Endothelial cell of umbilical vein (primary cell): ENCODE measurements at places on chromosomes 12 and 14. TPM values are rescaled to one million over a fixed set of nuclear protein-coding genes. Genes with fewer than 3 reads are reported as not detected.

The HOXC11 gene
- not detected in 2 replicates for polyA plus RNA-seq

The C1S gene
- 0.16 and 0.32 TPM in 2 replicates for polyA plus RNA-seq

- DNase-seq: no peak
These were observed 649.3 kb downstream of the GALC start for GRCh38 chr14:87343652-87344051.

DNA sequence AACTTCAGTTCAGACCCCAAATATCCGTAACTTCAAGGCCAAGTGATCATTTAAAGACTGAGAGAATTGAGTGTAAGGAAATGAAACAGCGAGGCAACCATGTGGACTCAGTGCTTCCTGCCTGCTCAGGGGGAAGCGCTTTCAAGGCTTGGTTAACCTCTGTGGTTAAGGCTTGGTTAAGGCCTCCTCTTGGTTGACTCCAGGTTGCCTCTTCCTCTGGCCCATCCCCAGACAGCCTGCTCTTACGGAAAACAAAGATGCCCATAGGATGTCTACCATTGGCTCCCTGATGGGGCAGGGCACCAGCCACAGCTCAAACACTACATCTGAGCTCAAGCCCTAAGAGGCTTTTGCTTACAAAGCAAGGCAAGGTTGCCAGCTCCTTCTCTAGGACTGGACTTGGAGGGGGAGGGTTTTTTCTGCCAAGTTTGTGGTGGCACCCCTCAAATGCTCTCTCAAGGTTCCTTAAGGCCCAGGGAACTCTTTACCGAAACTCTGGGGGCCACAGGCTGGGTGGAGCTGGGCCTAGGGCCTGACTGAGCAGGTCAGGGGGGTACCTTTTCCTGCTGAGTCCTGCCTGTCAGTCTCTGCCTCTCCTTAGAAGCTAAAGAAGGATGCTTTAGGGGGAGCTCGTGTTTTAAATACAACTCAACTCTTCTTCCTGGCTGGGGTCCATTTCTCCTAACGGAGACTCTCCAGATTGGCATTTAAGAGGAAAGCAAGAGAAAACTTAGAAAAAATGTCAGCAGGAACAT is 13.7 kb downstream of the COL2A1 start:
- no peak for DNase-seq

DNA sequence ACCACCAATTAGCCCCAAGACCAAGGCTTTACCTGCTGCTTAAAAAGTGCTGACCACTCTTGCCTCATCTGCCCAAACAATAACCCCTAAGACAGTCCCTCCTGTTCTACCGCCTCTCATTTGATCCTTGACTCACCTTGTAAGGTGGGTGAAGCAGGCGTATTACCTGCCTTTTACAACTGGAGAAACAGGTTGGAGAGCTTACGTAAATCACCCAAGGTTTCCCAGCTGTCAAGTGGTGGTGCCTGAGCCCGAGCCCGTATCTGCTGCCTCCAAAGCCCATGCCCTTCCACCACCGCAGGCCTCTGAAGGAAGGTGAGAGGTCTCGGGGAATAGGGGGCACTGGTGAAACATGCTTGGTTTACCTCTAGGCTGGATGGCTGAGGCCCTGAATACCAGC is 36.6 kb downstream of the MAX start:
- DNase-seq: no peak

GRCh38 chr14:73746520-73747378 is 32.6 kb upstream of the PNMA1 start:
- DNase-seq: no peak

DNA sequence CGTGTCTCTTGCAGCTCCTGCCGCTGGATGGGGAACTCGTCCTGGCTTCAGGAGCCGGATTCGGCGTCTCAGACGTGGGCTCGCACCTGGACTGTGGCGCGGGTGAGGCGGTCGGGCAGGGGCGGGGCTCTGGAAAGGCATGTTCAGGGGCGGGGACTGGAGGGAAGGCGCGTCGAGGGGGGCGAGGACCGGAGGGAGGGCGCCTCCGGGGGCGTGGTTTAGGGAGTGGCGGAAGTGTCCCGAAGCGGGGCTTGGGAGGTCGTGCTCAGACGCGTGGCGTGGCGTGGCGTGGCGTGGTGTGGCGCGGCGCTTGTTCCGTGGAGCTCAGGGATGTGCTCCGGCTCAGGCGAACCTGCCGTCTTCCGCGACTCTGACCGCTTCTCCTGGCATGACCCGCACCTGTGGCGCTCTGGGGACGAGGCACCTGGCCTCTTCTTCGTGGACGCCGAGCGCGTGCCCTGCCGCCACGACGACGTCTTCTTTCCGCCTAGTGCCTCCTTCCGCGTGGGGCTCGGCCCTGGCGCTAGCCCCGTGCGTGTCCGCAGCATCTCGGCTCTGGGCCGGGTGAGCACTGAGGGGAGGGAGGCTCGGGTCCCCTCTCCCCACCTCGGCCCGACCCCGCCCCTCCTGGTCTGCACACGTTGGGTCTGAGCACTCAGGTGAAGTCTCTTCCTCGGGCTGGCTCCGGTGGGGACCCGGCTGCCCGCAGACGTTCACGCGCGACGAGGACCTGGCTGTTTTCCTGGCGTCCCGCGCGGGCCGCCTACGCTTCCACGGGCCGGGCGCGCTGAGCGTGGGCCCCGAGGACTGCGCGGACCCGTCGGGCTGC is 6.2 kb downstream of the AMN start:
- peak; percentile 24 for DNase-seq

DNA sequence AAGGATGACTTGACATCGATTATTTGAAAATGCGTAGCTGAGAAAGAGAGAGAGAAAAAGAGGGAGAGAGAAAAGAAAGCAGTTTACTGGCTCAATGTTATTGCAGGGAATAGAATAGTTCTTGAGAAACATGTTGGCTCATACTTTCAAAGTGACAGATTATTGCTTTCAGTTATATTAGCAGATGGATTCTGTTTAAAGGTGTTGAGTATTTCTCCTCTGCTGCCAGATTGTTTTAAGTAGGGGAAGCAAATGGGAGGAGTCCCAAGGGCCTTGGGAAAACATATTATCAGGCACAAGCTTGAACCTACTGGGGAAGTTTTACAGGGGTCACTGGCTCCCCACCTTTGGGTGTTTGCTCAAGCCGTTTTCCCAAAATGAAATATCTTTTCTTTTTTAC is 203.8 kb upstream of the SRRM4 start:
- no peak for DNase-seq

DNA sequence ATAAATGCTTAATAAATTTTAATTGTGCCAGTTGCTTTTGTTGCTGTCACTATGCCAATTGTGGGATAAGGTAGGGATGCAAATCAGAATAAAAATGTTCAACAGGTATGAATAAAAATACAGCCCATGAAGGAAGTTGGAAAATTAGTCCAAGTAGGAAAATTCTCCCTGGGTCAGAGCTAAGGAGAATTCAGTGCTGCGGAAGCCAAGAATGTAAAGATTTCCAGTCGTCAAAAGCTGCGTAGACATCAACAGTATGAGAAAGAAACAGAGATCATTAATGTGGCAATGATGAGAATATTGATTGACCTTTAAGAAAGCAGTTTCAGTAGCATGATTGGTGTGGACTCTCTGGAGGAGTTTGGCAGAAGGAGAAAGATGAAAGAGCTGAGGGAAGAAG is 87.9 kb downstream of the PLEKHA5 start:
- no peak for DNase-seq

DNA sequence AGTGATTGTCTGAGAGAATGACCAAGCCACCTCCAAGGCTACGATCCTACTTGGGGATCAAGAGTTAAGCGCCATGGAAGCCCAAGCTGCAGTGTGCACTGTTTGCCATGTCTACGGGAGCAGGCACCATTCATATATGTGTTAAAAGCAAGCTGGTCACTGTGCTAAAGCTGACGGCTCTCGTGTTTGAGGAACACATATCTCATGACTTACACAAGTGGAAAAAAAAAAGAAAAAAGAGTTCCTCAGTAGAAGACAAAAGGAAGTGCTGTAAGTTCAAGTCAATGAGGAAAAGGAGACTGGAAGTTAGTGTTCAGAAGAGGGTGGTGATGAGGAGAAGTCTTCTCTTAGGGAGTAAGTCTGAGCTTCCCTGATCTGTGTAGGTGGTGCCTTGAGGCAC is 4.9 kb upstream of the PTCSC3 start:
- DNase-seq: no peak

- no peak for DNase-seq
These were observed 293.7 kb downstream of the BTG1 start for GRCh38 chr12:91851741-91852477.

- no peak for DNase-seq
These were observed 236.4 kb downstream of the PCNX1 start for GRCh38 chr14:71143381-71144290.

- DNase-seq: no peak
These were observed 4.4 kb upstream of the EIF5 start for GRCh38 chr14:103329401-103330347.

- no peak for DNase-seq
These were observed 5.1 kb downstream of the ASCL1 start for GRCh38 chr12:102962532-102962931.

GRCh38 chr12:14970473-14970872 is 2.4 kb upstream of the PDE6H start:
- no peak for DNase-seq

DNA sequence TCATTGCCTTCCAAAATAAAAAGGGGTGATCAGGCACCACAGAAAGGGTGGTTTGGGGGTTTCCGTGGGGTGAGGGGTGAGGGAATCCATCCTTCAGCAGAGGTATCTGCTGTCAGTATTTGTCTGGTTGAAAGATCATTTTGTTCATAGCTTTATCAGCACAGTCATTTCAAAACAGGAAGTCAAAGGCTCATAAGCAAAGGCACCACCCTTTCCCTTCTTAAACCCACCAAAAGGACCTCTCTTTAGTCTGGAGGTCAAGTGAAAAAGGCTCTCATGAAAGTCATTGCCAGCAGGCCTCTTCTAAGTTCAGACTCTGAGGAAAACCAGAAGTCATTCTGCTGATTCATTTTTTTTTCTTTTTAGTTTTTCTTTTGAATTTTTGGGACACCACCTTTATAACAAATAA is 6.2 kb downstream of the CHST11 start:
- peak; percentile 50 for DNase-seq

DNA sequence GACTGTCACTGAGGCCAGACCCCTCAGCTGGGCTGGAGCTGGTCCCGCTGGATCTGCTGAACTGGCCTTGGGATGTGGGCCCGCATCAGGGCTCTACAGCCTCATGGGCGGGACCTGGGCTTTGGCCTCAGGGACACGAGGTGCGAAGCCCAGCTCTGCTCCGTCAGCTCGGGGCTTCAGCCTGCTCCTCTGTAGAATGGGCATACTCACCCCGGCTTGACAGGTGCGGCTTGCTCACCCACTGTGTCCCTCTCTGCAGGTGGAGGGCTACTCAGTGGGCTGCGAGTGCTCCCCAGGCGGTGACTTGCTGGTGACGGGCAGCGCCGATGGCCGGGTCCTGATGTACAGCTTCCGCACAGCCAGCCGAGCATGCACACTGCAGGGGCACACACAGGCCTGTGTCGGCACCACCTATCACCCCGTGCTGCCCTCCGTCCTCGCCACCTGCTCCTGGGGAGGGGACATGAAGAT is 57.6 kb downstream of the BEGAIN start:
- DNase-seq: no peak

DNA sequence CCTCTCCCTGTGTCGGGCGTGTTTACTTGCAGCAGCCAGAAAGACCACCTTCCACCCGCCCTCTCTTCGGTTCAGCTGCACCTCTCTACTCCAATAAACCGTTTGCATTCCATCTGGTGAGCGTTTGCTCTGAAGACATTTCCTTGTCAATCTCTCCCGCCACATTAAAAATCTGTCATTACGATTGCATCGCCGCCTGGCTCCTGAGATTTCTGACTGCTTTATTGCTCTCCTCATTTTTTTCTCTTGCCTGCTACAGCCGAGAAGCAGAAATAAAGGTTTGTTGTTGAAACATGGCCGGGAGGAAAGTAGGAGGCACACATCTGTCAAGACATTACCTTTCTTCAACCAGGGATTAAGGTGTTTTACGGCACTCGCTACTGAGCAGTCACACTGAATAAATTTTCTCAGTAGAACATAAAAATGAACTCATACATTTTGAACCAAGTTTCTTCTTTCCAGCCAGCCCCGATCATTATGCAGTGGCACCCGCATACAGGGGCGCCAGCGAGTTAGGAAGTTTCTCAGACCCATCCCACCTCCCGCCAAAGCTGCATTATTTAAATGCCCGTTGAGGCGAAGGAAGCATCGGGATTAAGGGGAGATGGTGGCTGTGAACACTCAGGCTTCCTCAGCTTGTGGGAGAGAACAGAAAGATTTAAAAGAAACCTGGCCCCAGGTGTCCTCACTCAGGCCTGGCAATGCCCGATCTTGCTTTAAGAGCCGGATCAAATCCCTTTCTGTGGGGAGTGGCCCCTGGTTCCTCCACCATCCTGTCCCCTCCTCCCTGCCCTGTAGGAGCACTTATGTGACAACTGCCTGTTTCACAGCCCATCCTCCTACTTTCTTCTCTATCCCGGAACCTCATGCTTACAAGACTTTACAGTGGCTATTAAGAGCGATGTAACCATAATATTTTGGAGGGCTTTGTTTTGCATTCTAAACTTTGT is 1108.9 kb downstream of the BCL11B start:
- no peak for DNase-seq

GRCh38 chr12:30201301-30202160 is 417.8 kb upstream of the TMTC1 start:
- DNase-seq: peak; percentile 24

- peak; percentile 58 for DNase-seq
These were observed 69.4 kb upstream of the ACTN1 start for GRCh38 chr14:69048456-69048855.
